ENCODE measurements at places on chromosomes 1 and 21. TPM values are rescaled to one million over a fixed set of nuclear protein-coding genes. Genes with fewer than 3 reads are reported as not detected.

- peak overlapping the region; percentile 97 for H3K4me3 ChIP-seq
- H3K4me1 ChIP-seq: peaks cover 6% of the 10 kb centered on the region
- no peak for DNase-seq
- H3K36me3 ChIP-seq: no peaks in the 10 kb centered on the region
Observed at GRCh38 chr1:226185141-226186036, 1.2 kb downstream of the ACBD3 start.

The OLFML3 gene
- 69.9 TPM for total RNA-seq

DNA sequence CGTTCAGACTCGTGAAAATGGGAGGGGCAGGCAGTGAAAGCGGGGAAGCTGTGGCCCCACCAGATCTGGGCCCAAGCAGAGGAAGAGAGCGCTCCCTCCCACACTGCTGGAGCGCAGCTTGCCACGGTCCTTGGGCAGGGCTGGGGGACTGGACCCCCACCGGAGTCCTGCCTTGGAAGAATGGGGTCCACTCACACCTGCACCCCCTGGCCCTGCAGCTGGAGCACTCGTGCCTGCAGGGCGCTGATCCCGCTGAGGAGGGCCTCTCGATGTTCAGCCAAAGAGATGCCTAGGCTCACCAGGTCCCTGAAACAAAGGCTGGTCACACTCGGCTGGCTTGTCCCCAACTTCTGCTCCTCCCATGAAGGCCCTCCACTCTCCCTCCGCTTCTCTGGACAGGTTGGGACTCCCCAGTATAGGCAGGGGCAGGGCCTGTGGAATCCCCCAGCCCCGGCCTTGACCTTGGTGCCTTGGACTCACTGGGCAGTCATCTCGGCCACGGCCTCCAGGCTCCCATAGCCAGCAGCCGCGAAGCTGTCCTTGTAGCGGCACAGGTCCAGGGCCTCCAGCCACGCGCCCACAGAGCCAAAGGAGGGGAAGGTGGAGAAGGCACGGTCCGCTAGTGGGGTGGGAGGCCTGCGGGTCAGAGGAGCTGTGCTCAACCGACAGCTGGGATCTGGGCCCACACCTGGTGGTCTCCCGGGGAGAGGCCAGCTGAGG is 26.0 kb downstream of the CDCA8 start:
- no peak overlapping the region for H3K4me3 ChIP-seq
- H3K27me3 ChIP-seq: no peaks in the 10 kb centered on the region
- DNase-seq: no peak
- no peaks in the 10 kb centered on the region for H3K4me1 ChIP-seq
- H3K27ac ChIP-seq: no peak overlapping the region

GRCh38 chr1:165686121-165686970 is 12.0 kb downstream of the ALDH9A1 start:
- H3K4me3 ChIP-seq: no peak overlapping the region
- no peak overlapping the region for H3K27ac ChIP-seq
- H3K4me1 ChIP-seq: no peaks in the 10 kb centered on the region
- no peaks in the 10 kb centered on the region for H3K27me3 ChIP-seq
- H3K36me3 ChIP-seq: no peaks in the 10 kb centered on the region

DNA sequence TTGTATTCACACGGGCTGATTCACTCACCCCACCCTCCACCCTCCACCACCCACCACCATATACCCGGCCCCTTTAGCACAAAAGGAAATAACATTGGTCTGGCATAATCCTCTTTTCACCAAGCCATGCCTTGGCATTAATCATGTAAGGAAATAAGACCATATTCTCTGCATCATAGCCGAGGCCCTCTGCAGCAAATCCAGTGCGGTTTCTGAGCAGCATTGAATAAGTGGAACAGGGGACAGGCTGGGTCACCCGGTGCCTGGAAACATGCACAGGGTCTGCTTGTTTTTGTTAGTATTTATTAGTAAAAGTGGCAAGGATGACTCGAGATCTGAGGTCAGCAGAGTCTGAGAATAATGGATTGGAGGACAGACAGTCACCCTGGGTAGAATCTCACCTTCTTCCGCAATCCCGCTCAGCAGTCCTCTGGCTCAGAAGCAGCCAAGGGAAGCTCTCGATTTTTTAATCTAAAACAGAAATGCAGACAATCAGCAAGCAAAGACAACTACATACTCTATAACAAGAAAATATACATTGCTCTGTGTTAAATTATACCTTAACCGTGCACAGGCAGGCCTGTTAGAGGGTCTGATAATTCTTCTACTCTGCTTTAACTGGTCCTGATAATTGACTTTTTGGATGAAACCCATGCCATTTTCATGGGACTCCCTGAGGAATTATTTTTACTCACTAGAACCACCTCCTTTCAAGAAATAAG is 52.4 kb upstream of the CDC42BPA start:
- no peak overlapping the region for H3K27ac ChIP-seq
- H3K36me3 ChIP-seq: no peaks in the 10 kb centered on the region
- 0 out of 2 replicates have a peak, but pooled peaks cover 4% of the 10 kb centered on the region for H3K4me1 ChIP-seq
- no peaks in the 10 kb centered on the region for H3K27me3 ChIP-seq
- no peak for DNase-seq

The PRSS38 gene
- not detected for total RNA-seq

GRCh38 chr1:205438213-205439158 is 16.6 kb upstream of the LEMD1 start:
- H3K4me1 ChIP-seq: peaks cover 58% of the 10 kb centered on the region
- H3K27ac ChIP-seq: no peak overlapping the region
- no peak overlapping the region for H3K4me3 ChIP-seq
- H3K36me3 ChIP-seq: no peaks in the 10 kb centered on the region

The OR2W3 gene
- total RNA-seq: 1.9 TPM

Measured in GM23338 (cell line).